ENCODE measurements at places on chromosomes 6 and 20.

DNA sequence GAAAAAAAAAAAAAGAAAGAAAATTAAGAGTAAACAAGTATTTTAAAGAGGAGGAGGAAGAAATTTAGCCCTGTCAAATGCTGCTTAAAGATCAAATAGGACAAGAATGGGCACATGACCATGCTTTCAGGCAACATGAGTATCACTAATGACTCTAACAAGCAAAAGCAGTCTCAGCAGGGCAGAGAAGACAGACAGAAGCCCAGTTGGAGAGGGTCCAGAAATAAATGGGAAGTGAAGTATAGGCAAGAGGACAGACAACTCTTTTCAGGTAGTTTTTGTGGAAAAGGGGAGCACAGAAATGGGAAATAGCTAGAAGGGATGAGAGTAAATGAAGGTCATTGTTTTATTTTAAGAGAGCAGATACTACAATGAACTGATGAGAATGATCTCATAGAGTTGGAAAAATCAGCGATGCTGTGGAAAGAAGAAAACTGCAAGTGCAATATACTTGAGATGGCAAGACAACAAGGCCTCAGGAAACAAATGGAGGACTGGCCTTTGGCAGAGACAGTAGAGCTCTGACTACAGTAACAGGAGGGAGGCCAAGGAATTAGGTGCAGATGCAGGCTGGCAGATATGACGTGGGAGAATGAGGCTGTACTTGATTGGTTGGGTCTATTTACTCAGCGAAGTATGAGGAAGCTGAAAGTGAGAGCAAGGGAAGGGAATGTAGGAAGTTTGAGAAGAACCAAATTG is 40.3 kb downstream of the KIF6 start:
- no peak for DNase-seq

DNA sequence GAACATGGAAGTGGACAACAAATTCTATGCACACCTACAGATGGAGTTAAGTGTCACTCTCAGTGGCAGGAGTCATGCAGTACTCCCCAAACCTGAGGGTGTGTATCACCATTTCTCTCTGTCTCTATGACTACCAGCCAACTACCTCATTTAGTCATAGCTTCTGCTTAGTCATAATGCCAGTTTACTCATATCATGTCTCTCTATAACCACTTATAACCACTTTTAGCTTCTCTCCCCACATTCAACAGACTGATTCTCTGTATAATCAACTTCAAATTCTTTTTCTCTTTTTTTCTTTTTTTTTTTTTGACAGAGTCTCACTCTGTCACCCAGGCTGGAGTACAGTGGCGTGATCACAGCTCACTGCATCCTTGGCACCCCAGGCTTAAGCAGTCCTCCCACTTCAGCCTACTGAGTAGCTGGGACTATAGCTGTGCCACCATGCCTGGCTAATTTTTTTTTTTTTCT is 13.8 kb upstream of the GTF3C6 start:
- DNase-seq = no peak

DNA sequence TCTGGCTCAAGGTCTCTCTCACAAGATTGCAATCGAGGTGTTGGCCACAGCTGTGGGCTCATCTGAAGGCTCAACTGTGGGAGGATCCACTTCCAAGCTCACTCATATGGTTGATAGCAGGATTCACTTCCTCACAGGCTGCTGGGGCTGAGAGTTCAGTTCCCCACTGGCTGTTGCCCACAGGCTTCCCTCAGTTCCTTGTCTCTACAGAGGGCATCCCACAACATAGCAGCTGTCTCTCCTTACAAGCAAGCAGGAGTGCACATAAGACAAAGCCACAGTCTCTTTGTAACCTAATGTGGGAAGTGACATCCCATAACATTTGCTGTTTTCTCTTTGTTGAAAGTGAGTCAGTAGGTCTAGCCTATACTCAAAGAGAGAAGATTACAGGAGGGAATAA is 14.0 kb downstream of the SPATS1 start:
- no peak for DNase-seq

- no peak for DNase-seq
Measured at GRCh38 chr20:8205996-8206395, 73.9 kb downstream of the PLCB1 start.

DNA sequence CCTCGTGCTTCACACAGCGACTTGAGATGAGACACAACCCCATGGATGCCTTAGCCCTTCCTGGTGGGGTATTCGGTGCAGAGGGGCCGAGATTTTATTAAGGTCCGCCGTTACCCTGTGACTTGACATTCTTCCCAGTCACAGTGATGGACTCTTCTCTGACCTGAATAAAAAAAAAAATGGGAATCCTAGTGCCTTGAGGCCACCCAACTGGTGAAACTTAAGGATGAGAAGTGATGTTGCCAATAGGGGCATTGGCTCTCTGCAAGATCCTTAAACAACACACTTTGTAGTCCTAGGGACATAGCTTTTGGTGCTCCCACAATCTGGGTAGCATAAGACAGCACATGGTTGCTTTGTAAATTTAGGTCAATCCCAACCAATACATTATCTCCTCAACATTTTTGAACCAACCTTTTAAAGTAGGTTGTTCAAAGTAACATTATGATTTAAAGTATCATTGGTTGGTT is 814 bp upstream of the ADNP start:
- DNase-seq = no peak

DNA sequence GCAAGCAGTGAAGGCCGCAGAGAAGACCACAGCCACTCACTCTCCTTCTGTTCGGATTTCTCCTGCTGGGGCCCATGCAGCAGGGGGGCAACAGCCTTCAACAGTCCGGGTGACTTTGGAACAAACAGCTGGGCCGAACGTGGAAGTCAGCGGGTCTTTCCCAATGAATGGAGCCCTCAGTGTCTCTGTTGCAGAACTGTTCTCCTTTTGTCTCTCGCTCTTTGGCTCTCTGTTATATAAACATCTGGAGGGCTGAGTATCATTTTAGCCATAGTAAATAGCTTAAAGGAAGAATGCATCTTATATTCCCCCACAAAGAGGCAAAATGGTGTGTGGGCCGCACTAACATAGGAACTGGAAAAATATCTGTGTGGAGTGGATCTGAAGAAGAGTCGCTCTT is 136.7 kb upstream of the RALGAPA2 start:
- DNase-seq = no peak

- DNase-seq = no peak
Measured at GRCh38 chr6:122285292-122285913, 114.0 kb upstream of the HSF2 start.

GRCh38 chr20:12928358-12928754 is 80.4 kb upstream of the SPTLC3 start:
- DNase-seq = no peak

- DNase-seq = no peak
Measured at GRCh38 chr6:117515326-117515725, 32.9 kb downstream of the DCBLD1 start.

- no peak for DNase-seq
Measured at GRCh38 chr20:41476013-41476441, 109.4 kb upstream of the EMILIN3 start.

DNA sequence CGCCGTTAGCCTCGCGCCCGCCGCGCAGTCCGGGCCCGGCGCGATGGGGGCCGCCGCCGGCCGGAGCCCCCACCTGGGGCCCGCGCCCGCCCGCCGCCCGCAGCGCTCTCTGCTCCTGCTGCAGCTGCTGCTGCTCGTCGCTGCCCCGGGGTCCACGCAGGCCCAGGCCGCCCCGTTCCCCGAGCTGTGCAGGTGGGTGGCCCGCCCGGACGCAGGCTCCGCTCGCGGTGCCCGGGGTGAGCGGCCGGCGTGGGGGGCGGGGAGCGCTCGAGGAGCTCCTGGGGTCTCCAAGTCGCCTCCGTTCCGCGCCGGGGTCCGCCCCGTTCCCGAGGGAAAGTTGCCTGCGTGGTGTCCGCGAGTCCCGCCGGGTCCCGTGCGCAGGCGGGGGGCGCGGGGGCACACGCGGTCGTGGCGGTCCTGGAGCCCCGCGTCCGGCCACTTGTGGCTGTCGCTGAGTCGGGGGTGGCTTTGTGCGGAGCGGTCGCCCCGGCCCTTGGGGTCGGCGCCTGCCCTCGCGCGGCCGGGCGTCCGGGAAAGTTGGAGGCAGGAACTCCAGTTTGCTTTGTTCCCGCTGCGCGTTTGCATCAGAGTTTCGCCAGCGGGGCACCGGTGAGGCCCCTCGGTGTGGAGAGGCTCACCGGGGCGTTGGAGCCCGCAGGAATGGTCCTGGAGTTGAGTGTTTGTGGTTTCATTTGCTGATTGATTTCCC is 476 bp downstream of the IGF2R start:
- no peak for DNase-seq

GRCh38 chr6:112014483-112014882 is 39.4 kb upstream of the CCN6 start:
- no peak for DNase-seq

- no peak for DNase-seq
Measured at GRCh38 chr6:63730311-63730710, 94.7 kb downstream of the PHF3 start.

- no peak for DNase-seq
Measured at GRCh38 chr20:2455771-2456497, 14.7 kb downstream of the SNRPB start.

Measured in cortex of kidney (tissue), 1 donor.